ENCODE measurements at places on chromosomes 7 and 10.

DNA sequence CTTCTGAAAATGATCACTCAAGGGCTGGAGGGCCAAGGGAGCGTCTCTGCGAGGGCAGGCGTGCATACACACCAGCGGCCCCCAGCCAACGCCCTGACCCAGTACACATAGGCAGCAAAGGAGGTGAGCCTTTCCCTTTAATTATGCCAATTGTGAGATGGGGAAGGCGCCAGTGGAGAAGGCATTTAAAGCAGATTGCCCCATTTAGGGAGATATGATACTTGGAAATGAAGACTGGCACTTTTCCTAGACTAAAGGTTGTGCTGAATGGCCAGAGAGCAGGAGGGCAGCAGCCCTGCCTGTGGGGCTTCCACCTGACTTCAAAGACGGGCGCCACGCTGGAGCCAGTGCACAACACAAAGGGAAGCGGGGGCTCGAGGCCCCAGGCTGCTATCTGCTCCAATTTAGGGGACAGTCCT is 24.1 kb downstream of the HIPK2 start:
- DNase-seq, result no peak

GRCh38 chr7:151767557-151767956 is 109.4 kb downstream of the PRKAG2 start:
- no peak for DNase-seq

DNA sequence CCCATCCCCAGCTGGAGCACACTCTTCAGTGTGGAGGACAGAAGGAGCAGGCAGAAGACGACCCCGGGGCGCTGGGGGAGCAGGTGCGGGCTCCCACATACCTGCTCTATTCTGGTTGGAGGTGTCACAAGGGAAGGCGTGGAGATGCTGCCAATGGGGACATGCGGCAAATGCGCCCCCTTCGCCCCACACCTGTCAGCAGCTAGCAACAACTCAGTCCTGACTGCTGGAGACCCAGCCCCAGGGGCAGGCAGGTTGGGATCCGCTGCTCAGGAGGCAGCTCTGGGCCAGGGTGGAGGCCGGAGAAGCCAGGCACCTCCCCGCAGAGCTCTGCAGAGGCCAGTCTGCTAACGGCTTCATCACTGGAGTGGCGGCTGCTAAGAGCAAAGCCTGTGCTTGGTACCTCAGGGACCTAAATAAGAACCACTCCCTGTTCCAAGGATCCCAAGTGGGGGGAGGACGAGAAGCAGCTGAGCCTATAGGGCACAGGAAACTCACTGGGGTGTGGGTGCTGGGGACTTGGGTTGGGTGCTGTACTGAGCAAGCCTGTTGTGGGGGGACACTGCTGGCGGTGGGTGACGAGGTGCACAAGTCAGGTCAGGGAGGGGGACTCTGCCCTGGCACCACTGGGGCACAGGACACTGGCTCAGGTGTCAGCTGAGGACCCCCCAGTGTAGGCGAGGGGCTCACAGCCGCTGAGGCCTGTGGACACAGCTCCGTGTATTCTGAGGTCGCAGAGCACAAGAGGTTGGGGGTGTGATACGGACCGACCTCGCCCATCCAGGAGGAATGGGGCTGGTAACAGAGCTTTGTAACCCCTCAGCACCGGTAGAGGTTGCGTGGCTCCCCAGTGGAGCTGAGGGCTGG is 19.2 kb upstream of the GPR146 start:
- DNase-seq, result no peak

- DNase-seq, result no peak
Observed at GRCh38 chr7:151435971-151436370, 4.0 kb downstream of the CRYGN start.

DNA sequence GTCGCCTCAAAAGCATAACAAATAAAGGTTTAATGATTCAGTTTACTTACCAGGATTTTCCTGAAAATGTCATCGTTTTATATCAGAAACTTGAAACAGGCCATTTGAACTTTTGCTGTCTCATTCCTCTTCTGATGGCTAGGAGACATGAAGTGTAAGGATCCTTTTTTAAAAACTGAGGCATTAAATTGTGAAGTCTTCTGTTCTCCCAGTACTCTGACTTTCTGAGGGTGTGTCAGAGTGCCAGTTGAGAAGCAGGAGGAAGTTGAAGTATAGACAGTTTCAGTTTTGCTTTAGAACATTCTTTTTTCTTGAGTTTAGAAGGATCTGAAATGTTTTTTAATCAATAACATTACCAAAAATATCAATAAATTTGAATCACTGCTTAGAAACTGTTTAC is at the start of gene SAMD9L:
SAMD9L (minus strand) TSS at position 242 of the 400 bp plus-strand sequence. CDS start 12,414 bp downstream, outside the sequence.
- no peak for DNase-seq

- no peak for DNase-seq
Observed at GRCh38 chr7:152086513-152086912, 61.0 kb downstream of the GALNT11 start.

DNA sequence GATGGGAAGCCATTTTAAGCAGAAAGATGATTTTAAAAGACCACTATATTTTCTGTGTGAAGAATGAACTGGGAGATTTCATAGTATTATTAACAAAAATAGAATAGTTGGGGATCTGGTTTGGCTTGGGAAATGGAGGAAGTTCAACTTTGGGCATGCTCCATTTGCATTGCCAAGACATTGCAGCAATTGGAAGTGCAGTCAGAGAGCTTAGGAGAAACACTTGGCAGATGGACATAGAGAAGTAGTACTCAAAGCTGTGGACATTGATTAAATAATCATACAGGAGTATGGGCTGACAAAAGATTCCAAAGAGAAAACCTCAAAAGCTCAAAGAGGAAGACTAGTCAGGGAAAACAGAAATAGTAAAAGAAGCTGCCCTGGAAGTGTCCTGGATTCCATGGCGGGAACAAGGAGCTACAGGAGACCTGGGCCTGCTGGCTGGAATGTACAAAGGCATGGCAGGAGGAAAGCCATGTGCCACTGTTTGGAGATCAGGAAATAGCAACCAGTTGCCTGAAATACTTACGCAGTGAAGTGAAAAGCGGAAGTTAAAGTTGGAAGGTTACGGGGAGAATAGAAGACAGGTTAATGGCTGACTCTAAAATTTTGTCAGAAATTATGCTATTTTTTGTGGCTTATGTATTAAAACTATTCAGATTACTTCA is 93.6 kb upstream of the MXI1 start:
- no peak for DNase-seq

DNA sequence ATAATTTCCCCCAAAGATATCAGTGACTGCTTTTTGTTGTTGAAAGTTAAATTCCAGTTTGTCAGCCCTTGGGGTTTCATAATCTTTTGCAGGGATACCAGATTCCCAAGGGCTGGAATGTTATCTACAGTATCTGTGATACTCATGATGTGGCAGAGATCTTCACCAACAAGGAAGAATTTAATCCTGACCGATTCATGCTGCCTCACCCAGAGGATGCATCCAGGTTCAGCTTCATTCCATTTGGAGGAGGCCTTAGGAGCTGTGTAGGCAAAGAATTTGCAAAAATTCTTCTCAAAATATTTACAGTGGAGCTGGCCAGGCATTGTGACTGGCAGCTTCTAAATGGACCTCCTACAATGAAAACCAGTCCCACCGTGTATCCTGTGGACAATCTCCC is 3.2 kb downstream of the CYP26A1 start:
- no peak for DNase-seq

DNA sequence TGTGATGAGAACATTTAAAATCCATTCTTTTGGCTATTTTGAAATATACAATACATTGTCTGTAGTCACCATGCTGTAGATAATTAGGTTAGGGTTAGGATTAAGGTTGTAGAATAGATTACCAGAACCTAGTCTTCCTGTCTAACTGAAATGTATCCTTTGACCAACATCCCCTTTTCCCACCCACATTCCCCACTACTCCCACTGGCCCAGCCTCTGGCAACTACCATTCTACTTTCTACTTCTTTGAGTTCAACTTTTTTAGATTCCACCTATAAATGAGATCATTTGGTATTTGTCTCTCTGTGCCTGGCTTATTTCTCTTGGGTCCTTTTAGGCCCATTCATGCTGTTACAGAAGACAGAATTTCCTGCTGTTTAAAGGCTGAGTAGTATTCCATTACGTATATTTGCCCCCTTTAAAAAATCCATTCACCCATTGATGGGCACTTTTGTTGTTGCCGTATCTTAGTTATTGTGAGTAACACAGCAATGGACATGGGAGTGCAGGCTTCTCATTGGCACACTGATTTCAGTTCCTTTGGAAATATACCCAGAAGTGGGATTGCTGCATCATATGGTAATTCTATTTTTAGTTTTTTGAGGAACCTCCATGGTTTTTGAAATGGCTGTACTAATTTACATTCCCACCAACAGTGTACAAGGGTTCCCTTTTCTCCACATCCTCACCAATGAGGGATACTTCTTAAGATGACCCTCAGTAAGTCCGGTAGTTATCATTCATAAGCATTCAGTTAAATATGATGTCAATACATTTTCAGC is 104.0 kb downstream of the RALA start:
- no peak for DNase-seq

DNA sequence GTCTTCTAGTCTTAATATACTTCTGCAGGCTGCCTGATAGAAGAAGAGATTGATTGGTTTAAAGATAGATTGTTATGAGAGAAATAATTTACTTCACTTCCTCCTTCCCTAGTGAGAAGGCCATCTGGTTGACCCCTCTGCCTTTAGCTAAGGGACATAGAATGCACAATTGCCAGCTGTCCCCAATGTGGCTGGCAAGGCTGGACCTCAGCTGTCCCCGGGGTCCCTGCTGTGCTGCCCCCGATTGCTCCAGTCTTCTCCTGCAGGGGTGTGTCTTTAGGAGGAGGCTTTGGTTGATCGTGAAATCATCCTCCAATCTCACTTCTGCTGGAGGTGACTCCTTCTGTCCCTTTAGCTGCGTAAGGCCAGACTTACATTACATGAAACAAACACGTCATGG is 388.5 kb downstream of the DPP6 start:
- no peak for DNase-seq

- no peak for DNase-seq
Observed at GRCh38 chr7:94266238-94266644, 128.5 kb upstream of the COL1A2 start.

- DNase-seq, result peak; percentile 73
Observed at GRCh38 chr10:22714479-22715289, at the start of gene PIP4K2A. Gene PIP4K2A (minus strand): TSS chr10:22714578. CDS start chr10:22714326, 252 bp downstream.

- DNase-seq, result no peak
Observed at GRCh38 chr7:71657386-71657785, 525.4 kb downstream of the GALNT17 start.

DNA sequence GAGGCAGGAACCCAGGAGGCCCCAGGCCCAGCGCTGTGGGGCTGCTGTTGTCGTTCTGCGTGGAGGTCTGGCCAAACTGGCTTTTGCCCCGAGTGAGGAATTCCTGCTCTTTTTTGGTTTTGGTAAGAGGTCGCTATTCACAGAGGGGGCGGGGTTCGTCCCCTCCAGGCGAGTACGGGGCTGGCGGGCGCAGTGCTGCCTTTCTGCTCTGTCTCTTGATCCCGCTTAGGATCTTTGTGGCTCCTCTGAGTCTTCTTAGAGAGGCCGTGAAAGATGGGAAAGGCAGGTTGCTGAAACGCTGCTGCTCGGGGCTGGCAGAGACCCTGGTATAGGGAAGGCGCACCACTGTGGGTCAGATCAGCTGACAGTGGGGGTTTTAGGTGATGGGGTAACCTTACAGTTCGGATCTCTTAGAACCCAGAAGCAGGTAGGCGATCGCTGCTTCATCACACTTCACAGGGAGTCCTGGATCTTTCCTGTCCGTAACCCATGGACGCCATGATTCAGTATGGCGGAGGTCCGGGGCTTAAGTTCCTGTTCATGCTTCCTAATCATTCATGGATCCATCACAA is 136.7 kb downstream of the KIF20B start:
- no peak for DNase-seq

GRCh38 chr10:84607044-84607443 is 278.7 kb downstream of the CCSER2 start:
- DNase-seq, result no peak

DNA sequence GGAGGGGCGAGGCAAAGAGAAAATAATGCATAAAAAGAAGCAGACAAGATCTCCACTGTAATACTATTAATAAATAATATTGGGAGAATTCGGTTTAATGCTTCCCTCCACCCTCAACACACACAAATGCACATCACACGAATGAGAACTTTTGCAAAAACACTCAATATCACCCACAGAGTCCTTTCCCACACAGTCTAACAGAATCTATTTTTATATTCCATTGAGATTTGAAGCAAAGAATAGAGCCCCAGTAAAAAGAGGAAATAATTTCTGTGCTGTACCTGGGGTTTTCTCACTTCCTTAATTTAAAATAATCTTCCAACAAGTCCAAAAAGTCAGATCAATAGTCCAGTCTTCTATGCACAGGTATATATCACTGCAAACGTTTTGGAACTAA is 17.0 kb downstream of the PIK3AP1 start:
- no peak for DNase-seq

- no peak for DNase-seq
Observed at GRCh38 chr7:80309377-80309776, 174.7 kb downstream of the GNAI1 start.

- DNase-seq, result no peak
Observed at GRCh38 chr10:66833861-66834260, 92.0 kb upstream of the LRRTM3 start.

DNA sequence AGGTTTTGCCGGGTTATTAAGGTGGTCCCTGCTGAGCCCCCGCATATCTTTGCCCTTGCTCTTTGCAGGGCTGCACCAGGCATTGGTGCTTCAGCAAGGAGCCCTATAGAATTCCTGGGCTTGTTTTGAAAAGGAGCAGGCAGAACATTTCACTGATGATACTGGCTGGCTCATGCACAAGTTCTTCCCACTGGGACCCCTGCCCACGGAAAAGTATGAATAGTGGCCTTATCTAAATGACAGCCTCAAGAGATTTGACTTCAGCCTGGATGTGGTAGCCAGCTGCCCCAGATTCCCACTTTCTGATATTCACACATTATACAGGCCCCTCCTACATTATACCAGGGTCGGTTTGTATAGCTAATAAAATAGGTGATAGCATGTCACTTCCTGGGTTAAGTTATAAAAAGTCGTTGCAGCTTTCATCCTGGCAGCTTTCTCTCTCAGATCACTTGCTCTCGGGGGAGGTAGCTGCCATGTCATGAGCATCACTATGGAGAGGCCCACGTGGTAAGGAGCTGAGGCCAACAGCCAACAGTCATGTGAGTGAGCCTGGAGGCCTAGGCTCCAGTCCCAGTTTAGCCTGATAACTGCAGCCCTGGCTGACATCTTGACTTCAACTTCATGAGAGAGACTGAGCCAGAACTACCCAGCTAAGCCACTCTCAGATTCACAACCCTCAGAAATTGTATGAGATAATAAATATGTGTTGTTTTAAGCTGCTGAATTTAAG is 16.8 kb upstream of the CRTAC1 start:
- no peak for DNase-seq
